ENCODE measurements at places on chromosomes 16 and 17.

DNA sequence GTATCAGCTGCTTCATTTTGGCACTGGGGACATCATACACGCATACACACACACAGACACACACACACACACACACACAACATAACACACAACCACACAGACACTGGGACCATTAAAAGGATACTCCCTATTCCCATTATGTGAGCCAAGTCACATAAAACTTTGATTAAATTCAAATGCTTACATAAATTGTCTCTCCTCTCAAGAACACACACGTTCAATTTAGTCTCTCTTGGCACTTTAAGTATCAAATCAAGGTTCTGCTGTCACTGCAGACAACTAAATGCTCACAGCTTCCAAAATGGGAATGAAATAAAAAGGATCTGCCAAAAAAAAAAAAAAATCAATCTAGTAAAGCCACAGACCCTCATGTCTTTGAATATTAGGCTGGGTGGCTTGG, 184.9 kb downstream of the RBFOX1 start:
- DNase-seq = no peak

DNA sequence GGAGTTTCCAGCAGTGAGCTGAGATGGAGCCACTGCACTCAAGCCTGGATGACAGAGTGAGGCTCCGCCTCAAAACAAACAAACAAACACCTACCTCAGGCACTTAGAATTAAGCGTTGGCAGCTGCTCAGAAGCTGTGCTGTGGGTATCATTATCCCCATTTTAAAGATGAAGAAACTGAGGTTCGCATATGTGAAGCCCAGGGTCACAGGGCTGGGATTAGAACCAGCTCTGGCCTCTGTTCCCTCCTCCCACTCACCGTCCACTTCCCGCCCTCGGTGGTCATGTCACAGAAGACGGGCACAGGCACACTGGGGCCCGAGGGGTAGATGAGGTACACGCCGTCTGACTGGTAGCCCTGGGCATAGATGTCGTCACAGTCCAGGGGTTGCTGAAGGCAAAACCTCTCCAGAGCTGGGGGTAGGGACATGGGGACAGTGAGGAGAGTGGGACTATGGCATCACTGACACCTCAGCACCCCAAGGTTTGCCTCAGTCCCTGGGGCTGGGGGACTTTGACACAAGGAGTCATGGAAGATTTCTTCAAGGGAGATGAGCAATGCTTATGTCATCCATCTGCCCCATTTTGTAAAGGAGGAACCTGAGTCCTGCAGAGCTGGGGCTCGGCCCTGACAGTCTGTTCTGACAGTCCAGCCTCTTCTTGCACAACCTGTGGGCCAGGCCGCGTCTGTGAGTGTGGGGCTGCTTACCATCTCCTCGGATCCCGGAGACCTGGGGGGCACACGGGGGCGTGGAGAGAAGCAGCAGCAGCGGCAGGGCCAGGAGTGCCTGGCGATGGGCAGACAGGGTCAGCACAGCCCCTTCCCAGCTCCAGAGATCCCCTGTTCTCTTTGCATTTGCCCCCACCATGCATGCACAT, 700 bp downstream of the MFAP4 start:
- no peak for DNase-seq

- DNase-seq = no peak
Measured at GRCh38 chr17:51165680-51166197, 472 bp upstream of the NME2 start.

DNA sequence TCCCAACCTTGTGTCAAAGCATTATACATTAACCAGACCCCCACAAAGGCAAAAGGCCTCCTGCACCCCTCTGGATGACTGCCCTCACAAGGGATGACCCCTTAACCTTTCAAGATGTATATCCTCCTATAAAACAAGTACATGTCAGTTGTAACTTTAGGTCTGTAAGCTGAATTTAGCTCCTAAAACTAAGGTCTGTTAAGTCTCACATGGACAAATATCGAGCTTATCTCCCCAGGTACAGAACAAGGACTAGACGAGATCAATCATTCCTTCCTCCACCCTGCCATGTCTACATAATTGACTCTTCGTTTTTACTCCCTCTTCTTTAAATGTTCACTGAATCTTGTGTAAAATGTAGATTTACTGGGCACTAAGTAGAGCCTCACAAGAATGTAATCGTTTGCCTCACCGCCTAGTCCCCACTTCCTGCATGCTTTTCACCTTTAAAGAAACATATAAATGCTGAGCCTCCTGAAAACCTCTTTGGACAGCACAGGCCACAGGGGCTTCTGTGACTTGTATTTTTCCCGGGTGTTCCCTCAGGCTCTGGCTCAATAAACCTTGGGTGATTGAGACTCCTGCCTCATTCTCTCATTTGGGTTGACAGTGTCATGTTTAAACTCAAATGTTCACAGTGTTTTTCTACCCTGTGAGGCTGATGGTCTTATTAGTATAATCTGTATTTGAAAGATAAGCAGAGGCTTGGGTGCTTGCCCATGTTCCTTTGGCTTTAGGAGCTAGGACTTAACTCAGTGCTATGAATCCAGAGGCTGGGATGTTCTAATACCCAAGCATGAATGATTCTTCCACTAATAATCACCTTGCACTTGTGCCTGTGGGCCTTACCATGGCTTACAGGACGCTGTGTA, 37.6 kb downstream of the MMD start:
- no peak for DNase-seq

DNA sequence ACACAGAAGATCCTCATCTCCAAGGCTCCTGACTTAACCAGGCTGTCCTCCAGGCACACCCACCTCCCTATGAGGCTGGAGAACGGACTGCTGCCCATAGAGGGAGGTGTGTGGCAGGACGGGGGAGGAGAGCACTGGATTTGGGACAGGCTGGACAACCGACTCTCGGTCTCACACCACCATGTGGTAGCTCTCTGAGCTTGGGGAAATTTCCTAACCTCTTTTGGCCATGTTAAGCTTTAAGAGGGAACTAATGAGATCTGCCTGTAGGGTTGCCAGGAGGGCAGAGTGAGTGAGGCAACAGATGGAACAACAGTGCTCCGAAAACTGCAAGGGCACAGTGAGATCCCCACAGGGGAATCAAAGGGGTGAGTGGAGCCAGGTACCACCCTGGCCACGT, 32.7 kb downstream of the RHBDL3 start:
- no peak for DNase-seq

GRCh38 chr17:66230922-66231591, 1.8 kb upstream of the APOH start:
- no peak for DNase-seq

- DNase-seq = no peak
Measured at GRCh38 chr16:69610356-69610755, 44.6 kb downstream of the NFAT5 start.

- no peak for DNase-seq
Measured at GRCh38 chr16:4141604-4142003, 25.4 kb upstream of the ADCY9 start.

- no peak for DNase-seq
Measured at GRCh38 chr16:48113471-48113870, 42.3 kb downstream of the ABCC12 start.

GRCh38 chr16:53805752-53806151, 101.8 kb downstream of the FTO start:
- no peak for DNase-seq

- DNase-seq = no peak
Measured at GRCh38 chr17:79065105-79065670, 9.4 kb upstream of the ENGASE start.

GRCh38 chr16:28820016-28820415, 2.8 kb upstream of the ATXN2L start:
- DNase-seq = no peak

- no peak for DNase-seq
Measured at GRCh38 chr16:55176901-55177300, 147.1 kb upstream of the IRX6 start.

GRCh38 chr17:17749921-17750320, 68.7 kb downstream of the RAI1 start:
- no peak for DNase-seq

DNA sequence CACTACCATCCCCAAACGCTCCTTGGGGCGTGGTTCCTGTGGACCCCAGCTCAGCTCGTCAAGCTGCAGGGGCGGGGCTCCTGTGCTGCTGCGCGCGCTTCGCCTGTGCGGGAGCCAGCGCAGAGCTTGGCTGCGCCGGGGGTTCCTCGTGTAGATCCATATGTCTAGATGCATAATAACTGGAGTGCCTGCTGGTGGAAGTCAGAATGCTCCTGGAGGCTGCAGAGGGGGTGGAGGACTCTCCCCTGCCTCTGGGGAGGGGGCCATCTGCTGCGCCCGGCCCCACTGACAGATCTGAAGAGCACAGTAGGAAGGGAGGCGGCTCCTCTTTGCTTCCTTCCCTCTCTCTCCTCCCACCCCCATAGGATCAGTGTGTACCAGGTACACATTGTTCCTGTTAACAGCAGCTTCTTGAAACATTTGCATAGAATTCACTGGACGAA, 4.6 kb downstream of the RASD1 start:
- DNase-seq = no peak

DNA sequence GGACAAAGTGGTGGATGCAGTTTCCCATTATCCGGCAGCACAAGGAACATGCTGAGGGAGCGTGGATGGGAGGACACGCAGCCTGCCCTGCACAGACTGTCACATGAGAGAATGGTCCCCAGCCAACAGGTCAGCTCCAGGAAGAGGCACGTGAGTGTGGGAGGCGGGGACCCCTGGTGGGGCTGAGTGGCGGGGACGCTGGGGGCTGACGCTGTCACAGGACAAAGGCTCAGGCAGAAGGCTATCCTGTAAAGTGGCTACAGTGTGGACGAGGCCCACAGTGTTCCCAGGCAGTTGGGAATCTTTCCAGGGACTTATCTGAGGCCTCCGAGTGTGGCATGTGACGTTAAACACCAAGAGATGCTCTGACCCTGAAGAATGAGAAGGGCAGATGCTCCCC, 30.4 kb downstream of the MBTPS1 start:
- DNase-seq = no peak

GRCh38 chr17:6027342-6028024, 42.7 kb upstream of the WSCD1 start:
- DNase-seq = no peak

- no peak for DNase-seq
Measured at GRCh38 chr17:43532581-43532980, 13.6 kb downstream of the ETV4 start.

GRCh38 chr17:60354223-60354622, 37.7 kb downstream of the USP32 start:
- DNase-seq = no peak

GRCh38 chr17:82216301-82217119, 3.9 kb upstream of the CCDC57 start:
- no peak for DNase-seq

GRCh38 chr16:10558746-10559641, 21.4 kb downstream of the EMP2 start:
- DNase-seq = no peak

GRCh38 chr16:72125635-72126428, 32.2 kb downstream of the DHX38 start:
- DNase-seq = no peak

GRCh38 chr16:81457326-81458133, 12.9 kb downstream of the CMIP start:
- DNase-seq = no peak

DNA sequence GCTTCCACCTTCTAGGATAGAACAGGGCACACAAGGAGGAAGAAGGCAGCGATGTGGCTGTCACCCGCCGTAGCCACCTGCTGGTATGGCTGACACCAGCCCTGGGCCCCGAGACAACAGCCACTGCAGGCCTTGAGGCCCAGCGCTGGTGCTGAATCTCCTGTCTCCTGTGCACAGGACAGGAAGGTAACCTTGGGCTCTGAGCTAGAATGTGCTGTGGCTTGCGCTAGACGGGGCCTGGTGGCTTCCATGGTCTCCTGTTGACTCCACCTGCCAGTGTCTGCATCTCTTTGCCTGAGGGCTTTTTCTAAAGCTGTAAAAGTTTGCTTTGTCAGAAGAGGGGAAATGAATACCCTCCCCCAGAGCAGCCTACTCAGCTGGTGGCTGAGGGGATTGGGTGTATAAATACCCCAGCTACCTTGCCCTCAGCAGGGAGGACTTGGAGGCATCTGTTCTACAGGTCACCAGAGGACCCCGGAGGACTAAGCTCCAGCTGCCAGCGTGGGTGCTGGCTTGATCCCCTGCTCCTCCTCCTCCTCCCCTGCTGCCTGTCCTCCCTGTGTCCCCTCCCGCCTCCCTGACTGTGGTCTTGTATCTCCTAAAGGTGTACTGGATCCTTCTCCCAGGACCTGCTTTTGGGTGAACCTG, 76.1 kb upstream of the SDK2 start:
- no peak for DNase-seq

GRCh38 chr17:69227541-69227940, 1.1 kb downstream of the ABCA10 start:
- DNase-seq = no peak

DNA sequence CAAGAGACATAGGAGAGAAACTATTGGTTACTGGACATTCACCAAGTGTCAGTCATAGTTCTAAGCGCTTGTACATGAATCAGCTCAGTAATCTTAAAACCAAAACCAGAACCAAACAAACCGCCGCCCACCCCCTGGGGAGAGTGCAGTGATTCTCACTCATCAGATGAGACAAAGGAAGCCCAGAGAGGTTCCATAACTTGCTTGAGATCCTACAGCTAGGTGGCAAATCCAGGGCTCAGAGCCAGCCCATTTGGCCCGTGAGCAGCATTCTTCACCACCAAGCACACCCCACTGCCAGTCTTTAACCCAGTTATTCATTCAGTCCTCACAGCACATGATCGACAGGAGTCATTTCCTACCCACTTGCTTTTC, 37.2 kb upstream of the RGS9 start:
- no peak for DNase-seq

DNA sequence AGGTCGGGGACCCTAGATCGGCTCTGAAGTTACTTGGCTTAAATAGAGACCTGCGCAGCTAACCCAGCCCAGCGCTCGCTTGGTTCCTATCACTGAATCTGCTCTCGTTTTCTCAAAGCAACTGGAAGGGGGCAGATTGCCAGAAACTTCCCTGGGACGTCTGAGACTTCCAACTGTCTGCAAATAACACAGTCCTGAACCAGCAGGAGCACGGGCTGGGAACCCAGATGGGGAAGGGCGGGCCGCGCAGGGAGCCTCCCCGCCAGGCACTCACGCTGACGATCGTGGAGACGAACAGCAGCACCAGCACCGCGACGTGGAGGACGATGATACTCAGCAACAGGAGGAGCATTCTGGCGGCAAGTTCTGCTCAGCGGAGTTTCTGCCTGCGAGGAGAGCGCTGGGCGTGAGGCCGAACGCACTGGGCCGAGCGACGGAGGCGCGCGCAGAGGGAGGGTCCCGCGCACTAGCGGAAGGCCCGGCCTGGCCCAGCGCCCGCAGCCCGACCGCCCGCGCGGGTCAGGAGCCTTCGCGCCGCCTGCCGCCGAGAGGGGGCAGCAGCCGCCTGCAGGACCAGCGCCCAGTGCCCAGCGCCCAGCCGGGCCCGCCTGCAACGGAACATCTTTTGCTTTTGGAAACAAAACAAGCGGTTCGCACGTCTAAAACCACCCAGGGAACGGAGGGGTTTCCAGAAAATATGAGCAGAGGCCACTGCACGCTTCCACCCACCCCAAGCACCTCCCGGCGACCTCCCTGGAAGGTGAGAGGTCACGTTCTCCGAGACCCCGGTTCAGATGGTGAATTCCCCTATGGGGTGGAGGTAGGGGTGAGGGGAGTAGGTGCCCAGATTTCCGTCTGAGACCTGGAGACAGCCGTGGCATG, 4.5 kb downstream of the PMP22 start:
- DNase-seq = peak; percentile 89

GRCh38 chr17:35094902-35095301, 24.8 kb downstream of the RAD51D start:
- no peak for DNase-seq
